Stimulated activated memory B cell treated with anti-CD40 and anti-IgM and Interleukin-4, amounts not matched to agents 10 μg/mL and 1 μg/mL and 100 μg/mL, for 72 hours (primary cell): ENCODE measurements at places on chromosomes 6 and 20.

- ATAC-seq = no peak
Measured at GRCh38 chr6:26554447-26554696, 16.2 kb downstream of the HMGN4 start.

DNA sequence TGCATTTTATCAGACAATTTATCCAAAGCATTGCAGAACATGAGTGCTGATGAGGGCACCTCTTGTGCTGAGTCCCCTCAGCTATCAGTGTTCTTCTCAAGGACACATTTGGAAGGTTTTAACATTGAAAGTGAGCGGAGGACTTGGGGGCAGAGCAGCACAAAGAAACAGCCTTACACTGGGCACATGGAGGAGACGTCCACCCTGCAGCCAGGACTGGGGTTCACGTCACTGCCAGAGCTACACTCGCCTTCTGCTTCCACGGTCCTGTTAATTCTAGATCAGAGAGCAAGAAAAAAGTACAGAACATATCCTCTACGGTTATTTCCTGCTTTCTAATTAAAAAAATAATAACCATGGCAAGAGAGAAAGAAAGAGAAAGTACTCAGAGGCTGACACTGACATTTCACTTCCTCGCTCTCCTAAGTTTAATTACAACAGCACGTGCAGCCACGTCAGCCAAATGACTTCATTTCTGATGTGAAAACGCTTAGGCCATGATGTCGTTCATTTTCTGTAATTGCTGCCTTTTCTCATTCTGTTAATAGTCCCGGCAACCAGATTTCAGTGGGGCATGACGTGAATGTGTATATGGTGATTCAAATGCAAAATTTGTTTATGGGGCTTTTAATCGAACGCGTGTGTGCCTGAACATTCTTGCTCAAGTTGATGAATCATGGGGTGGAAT lies 5.1 kb downstream of the PRND start:
- ATAC-seq = peak; percentile 66

GRCh38 chr20:15113144-15113773 lies 775.8 kb upstream of the FLRT3 start:
- no peak for ATAC-seq

DNA sequence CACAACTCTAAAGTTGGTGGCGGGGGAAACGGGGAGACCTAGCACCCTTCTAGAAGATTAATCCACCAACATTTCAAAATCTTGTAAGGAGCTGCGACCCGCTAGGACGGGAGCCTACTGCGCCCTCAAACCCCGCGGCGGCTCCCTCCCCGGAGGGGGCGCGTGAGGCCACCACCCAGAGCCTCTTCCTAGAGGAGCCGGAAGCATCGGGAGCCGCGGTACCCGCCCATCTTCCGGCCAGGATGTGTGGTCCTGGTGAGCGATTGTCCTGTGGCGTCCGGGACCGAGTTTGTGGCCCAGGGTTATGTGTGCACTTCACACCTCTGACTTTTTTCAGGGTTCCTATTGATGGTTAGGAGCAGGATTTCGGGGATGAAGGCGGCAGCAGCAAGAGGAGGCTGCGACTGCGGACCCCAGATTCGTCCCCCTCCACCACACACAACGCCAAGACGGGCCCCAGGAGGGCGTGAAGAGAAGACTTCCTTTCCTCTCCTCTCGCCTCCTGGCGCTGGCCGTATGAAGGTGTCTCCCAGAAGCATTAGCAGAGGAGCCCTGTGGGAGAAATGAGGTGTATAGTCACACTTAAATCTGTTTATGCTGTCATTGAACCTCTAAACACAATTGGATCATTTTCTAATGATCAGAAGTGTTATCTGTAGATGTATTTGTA lies 10.7 kb downstream of the ZNF165 start:
- ATAC-seq = no peak

DNA sequence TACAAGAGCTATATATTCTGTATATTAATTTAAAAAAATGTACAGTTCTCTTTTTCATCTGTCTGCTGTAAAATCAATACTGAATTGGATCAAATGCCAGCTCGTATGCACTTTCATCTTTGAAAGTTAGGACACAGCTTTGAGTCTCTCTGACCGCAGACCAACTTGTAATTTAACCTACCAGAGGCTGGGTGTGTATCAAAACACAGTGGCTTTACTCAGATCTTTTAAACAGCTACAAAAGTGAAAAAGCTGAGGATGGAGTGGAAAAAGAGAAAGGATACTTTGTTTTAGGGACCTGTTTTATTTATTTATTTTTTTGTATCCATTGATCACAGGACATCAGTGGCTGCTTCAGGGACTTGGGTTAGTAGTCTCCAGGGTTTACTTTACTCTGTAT lies 44.1 kb downstream of the KIAA0408 start:
- no peak for ATAC-seq

- no peak for ATAC-seq
Measured at GRCh38 chr6:170212051-170212756, 78.7 kb downstream of the DLL1 start.

DNA sequence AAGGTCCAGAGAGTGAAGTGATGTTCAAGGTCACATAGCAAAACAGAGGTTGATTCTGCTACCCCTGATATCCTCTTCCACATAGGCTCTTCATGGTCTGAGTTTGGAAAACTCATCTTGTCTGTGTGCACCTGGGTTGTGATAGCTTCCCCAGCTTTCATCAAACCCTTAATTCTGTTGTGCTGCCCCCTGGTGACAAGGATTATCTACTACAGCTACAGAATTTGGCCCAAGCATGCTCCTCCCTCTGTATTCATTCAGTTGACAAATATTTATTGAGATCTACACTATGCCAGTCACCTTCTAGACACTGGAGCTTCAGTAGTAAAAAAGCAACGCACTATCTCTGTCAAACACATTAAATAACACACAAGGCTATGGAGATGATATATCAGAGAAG lies 50.4 kb downstream of the SMPDL3A start:
- peak; percentile 60 for ATAC-seq

DNA sequence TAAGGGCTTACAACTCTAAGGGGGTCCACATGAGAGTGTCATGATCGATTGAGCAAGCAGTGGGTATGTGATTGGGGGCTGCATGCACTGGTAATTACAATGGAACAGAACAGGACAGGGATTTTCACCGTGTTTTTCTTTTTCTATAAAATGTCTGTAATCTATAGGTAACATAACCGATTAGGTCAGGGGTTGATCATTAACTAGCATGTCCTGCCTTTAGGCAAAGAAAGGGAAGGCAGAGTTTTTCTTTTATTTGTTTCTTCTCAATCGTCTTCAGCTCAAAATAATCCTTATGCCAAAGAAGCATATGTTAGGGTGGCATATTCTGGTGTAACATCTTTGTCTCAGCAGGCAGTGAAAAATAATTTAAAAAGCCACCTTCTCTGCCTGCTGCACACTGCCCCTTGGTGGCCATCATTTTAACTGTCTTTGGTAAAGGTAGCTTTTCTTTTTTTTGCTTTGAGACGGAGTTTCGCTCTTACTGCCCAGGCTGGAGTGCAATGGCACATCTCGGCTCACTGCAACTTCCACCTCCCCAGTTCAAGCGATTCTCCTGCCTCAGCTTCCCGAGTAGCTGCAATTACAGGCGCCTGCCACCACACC lies 9.7 kb upstream of the CEP43 start:
- peak; percentile 76 for ATAC-seq

- ATAC-seq = no peak
Measured at GRCh38 chr6:40268614-40269013, 318.6 kb downstream of the LRFN2 start.

GRCh38 chr20:13995841-13996240 lies 525 bp downstream of the MACROD2 start:
- ATAC-seq = no peak

- ATAC-seq = peak; percentile 99
Measured at GRCh38 chr6:150720774-150721233, 121.1 kb downstream of the PLEKHG1 start.

DNA sequence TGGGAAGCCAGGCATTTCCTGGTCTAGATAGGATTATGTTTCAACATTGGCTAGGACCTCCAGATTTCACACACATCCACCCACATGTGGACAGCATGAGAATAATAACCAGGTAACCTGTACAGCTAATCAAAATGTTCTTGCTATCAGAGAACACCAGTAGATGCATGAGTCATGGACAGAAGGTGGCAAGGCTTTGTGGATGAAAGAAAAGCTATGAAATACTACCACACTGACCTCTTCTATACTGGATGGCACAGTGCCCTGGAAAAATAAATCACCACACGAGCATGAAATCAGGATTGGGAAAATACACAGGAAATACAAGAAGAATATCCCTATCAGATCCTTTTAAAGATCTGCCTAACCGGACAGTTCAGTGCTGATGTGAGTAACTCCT lies 113.0 kb downstream of the GMDS start:
- ATAC-seq = no peak

- no peak for ATAC-seq
Measured at GRCh38 chr6:119243037-119243436, 106.5 kb downstream of the MAN1A1 start.

GRCh38 chr6:163026893-163027292 lies 299.1 kb downstream of the PACRG start:
- ATAC-seq = no peak

GRCh38 chr6:135592276-135592675 lies 94.7 kb upstream of the AHI1 start:
- no peak for ATAC-seq

GRCh38 chr20:9490161-9490560 lies 24.2 kb upstream of the LAMP5 start:
- ATAC-seq = no peak

DNA sequence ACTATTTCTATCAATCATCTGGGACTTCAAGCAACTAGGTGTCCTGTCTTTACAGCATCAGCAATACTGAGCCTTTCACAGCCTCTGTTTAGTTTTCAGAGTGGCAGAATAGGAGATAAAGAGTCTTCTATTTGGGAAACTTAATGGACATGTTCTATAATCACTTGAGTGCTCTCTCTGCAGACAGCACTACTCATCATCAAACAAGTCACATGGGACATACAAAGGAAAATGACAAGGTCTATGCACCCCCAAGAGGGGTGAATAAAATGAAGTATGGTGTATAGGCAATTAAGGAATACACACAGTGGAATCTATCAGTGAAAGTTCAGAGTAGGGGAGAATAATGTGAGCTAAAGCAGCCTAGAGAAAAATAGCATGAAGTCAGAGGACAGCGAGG lies 237.8 kb upstream of the THEMIS start:
- no peak for ATAC-seq

DNA sequence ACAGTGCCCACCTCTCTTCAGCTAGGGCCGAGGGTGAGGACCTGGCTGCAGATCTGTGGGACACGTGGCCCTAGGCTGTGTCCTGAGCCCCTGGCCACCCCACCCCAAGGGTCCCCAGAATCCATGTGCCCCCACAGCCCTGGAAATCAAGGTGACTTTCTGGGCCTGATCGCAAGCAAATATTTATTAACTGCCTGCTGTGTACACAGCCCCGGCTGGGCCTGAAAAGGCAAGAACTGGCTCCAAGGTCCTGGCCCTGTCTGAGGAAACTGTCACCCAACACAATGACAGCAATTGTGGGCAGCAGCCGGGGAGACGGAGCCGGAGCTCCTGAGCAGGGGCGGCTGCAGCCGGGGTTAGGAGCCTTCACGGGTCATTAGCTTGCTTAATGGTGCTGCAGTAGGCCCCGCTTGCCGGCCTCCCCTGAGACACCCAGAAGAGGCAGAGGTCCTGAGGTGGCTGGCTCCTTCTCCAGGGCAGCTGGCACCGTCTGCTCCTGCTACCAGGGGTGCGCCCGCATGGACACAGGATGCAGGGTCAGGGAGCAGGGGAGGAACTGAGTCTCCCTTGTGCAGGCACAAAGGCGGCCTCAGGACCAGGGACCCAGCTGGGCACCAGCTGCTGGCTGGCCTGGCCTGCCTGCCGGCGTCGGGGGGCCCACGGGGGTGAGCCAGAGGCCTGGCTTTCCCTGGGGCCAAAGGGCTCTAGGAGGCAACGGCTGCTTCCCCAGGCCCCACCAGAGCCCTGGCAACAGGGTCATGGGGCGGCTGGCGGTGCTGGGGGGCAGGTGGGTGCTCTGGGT lies 24.1 kb downstream of the NPEPL1 start:
- no peak for ATAC-seq

DNA sequence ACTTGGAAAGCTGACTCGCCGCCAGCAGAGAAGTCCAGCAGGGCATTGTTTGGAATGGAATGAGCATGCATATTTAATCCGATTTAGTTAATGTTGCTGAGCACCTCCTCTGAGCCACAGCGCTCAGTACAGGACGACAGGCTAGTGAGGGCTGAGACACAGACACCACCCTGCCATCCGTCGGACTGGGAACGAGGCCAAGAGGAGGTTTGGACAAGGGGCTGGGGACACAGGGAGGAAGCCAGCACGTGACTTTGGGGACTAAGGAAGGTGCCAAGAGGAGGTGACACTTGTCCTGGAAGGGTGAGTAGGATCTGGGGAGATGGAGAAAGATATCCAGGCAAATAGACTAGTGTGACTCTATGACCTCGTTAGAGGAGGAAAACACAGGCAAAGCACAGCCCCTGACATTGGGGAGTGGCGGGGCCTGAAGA lies 152.5 kb upstream of the ECI2 start:
- no peak for ATAC-seq

GRCh38 chr6:1708122-1708521 lies 98.4 kb downstream of the FOXC1 start:
- ATAC-seq = no peak

GRCh38 chr6:23202207-23202606 lies 632.8 kb downstream of the HDGFL1 start:
- ATAC-seq = no peak

- no peak for ATAC-seq
Measured at GRCh38 chr20:57442158-57442887, 51.1 kb downstream of the RBM38 start.
